Right atrium auricular region (tissue), 2 donors: ENCODE measurements at places on chromosomes 13 and 19. TPM values are rescaled to one million over a fixed set of nuclear protein-coding genes. Genes with fewer than 3 reads are reported as not detected.
A peak's percentile ranks its signal among the peaks of the same experiment; 100 is the strongest.

ZNF613 gene
- 4.1 TPM for total RNA-seq

TLE6 gene
- 2.1 TPM for total RNA-seq

GRCh38 chr19:11626252-11626651, 29.0 kb downstream of the ZNF627 start:
- no peaks in the 10 kb centered on the region for H3K4me1 ChIP-seq
- H3K27ac ChIP-seq, result no peak overlapping the region
- DNase-seq, result no peak
- no peaks in the 10 kb centered on the region for H3K27me3 ChIP-seq
- H3K36me3 ChIP-seq, result no peaks in the 10 kb centered on the region

- H3K27ac ChIP-seq, result peak overlapping the region; percentile 96
- peak overlapping the region; percentile 69 for H3K4me3 ChIP-seq
- no peaks in the 10 kb centered on the region for H3K4me1 ChIP-seq
- H3K36me3 ChIP-seq, result no peaks in the 10 kb centered on the region
- H3K27me3 ChIP-seq, result no peaks in the 10 kb centered on the region
Measured at GRCh38 chr19:45765702-45766295, 3.3 kb downstream of the SIX5 start.

GRCh38 chr13:109418111-109418510, 368.3 kb downstream of the IRS2 start:
- H3K27me3 ChIP-seq, result no peaks in the 10 kb centered on the region
- no peak overlapping the region for H3K27ac ChIP-seq
- no peaks in the 10 kb centered on the region for H3K4me1 ChIP-seq
- DNase-seq, result no peak

DNA sequence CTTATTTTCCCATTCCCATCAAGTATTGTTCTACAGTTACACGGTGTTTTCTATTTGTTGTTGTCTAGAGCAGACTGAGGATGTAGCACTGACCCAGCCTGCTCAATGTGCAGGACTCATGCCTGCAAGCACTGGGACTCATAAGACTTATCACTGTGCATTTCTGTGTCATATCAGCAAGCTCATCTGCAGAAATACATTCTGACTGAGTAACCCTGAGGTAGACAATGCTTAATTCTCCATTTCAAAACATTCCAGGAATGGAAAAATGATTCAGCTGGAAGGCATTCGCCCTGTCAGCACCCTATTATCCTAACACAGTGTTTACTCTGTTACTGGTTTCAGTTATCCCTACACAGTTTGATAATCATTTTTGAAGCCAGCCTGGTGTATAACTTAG, 2506.4 kb downstream of the PCDH9 start:
- H3K36me3 ChIP-seq, result no peaks in the 10 kb centered on the region
- no peaks in the 10 kb centered on the region for H3K4me1 ChIP-seq
- H3K27ac ChIP-seq, result no peak overlapping the region
- no peaks in the 10 kb centered on the region for H3K27me3 ChIP-seq
- H3K4me3 ChIP-seq, result no peak overlapping the region

KLK10 gene
- not detected for total RNA-seq

DNA sequence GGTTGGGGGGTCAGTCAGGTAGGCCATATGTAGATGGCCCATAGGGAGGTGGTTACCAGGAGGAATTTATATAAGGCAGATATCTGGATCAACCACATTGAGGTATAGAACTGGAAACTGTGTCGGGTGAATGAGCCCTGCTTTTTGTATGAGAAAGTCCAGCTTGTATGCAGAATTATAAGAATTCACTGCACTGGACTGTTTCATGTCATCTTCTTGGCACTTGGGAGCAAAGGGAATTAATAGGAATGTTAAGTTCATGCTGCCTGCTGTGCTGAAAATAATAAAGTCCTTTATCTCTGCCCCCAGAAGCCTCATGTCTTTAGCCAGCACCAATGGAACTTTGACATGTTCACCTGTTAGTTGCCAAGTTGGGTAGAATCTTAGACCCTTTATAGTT, 12.3 kb downstream of the BORA start:
- H3K36me3 ChIP-seq, result peaks cover 5% of the 10 kb centered on the region
- no peak overlapping the region for H3K4me3 ChIP-seq
- H3K4me1 ChIP-seq, result no peaks in the 10 kb centered on the region
- H3K27ac ChIP-seq, result no peak overlapping the region
- DNase-seq, result no peak

DNA sequence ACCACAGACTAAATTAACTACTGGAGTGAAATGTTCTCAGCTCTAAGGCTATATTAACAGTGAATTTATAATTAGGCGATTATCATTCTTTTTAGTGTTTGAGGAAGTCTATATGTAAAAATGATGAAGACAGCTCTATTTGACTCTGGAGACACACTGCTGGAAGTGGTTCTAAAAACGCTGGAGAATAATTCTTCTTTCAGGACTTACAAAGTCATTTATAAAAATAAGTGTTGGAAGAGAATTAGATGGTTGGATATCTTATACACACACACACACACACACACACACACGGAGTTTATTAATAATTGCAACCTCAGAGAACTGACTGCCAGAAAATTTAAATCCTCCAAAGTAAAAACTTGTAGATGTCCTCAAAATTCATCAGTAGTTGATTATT, 1171.3 kb downstream of the EFNB2 start:
- no peak overlapping the region for H3K4me3 ChIP-seq
- no peaks in the 10 kb centered on the region for H3K36me3 ChIP-seq

DNA sequence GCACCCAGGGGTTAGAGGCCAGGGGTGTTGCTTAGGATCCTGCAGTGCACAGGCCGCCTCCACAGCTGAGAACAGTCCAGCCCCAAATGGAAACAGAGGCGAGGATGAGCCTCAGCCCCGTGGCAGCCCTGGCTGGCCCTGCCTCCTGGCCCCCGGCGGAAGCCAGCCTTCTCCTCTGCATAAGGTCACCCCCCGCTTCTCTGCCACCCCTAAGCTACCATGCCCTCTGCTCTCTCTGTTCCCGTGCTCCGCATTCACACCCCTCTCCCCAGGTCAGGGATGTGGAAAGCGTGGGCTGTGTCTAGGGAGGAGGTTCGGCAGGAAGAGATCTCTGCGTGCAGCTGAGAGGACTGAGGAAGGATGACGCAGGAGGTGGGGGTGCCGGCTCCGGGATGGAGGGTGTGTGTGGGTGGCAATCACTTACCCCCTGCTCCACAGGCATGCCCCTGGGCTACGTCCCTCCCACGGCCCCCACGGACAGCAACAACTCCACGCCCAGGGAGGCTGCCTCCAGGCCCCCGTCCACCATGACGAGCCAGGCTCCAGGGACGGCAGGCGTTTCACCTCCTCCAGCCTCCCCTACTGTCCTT, 6.0 kb downstream of the SSC5D start:
- peak; percentile 79 for DNase-seq
- H3K4me3 ChIP-seq, result peak overlapping the region; percentile 23
- no peaks in the 10 kb centered on the region for H3K36me3 ChIP-seq
- H3K4me1 ChIP-seq, result peaks cover 23% of the 10 kb centered on the region
- H3K27me3 ChIP-seq, result no peaks in the 10 kb centered on the region

DNA sequence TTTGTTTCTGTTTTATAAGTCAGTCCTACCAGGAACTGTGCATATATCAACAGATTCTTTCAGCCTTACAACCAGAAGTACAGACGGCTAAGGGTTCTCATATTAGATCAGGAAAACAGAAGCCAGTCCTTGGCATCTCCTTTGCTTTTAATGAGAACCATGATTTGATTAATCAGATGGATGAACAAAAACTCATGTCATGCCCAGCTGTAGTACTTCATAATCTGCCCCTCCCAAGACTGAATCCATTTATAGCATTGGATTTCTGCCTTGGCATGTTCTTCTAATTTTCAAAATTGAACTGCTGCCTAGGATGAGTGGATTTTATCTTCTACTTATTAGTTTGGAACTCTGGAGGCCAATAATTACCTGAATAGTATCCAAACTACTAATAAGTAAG, 617.2 kb downstream of the SLITRK5 start:
- no peaks in the 10 kb centered on the region for H3K4me1 ChIP-seq
- H3K36me3 ChIP-seq, result no peaks in the 10 kb centered on the region
- no peak overlapping the region for H3K27ac ChIP-seq
- no peak overlapping the region for H3K4me3 ChIP-seq
